Astrocyte (in vitro differentiated cells and primary cell): ENCODE measurements at places on chromosomes 1 and 21. TPM values are rescaled to one million over a fixed set of nuclear protein-coding genes. Genes with fewer than 3 reads are reported as not detected.
A peak's percentile ranks its signal among the peaks of the same experiment; 100 is the strongest.

- no peak for DNase-seq
These were observed 114.4 kb upstream of the TNR start for GRCh38 chr1:175857756-175858155.

DNA sequence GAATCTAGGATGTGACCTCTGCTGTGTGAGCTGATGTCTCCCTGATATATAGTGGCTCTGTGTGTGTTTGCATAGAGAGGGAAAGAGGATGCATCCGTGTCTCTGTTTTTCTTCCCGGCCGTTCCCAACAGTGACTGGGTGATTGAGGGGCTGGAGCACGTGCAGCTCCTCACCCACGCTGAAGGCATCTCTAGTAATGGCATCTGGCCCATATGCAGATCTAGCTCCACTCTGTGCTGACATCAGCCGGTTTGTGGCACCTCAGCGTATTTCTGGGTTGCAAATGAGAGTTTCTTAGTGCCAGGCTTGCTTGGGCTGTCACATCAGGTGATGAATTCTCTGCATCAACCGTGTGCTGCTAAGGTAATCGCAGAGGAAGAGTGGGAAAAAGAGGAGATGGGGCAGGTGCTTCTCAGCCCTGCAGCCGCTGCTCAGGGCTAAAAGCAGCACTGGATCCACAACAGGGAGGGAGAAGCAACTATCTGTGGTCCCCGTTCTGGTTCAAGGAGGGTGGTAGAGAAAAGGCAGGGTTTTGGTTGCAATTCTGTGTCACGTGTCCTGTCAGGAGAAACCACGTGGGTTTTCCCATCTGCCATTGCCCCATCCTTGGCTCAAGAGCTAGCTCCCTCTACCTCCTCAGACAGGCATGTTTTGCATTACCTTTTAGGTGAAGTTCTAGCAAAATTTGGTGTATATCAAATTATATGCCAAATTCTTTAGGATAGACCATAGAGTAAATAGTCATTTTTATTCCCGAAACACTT lies 282.9 kb downstream of the PBX1 start:
- DNase-seq, result no peak

DNA sequence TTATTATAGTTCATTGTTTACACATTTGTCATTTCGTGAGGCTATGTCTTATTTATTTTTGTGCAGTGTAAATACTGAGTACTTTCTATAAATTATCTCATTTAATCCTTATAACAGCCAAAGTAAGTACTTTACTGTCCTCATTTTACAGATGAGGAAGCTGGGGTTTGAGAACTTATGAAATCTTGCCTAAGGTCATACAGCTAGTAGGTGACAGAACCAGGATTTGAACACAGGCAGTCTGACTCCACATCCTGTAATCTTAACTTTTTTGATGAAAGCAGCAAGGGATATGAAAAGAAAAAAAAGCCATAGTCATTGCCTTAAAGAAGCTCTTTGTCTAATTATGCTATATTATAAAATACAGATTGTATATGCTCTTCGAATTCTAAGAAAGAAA lies 107.1 kb upstream of the BMP8A start:
- no peak for DNase-seq

DNA sequence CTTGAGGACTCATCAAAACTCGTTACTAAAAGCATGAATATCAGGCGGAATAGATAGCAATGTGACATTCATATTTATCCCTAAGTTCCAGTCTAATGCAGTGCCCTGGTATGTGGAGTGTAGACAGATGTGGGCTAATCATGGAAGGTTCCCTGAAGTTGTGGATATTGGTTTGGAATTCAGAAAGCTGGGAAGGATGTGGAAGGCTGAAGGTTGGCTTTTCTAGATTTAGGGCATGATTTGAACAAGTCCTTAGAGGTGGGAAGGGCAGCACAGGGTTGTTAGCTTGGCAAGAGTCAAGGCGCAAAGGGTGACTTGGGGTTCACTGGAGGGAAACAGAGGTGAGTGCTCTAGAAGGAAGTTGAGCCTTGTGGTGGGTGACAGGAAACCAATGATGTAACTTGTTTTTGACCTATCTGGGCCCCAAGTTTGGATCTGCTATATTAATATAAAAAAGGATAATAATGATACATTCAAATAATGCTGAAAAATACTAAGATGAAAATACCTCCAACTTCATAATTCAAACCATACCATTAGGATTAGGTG lies 21.9 kb downstream of the LGALS8 start:
- DNase-seq, result no peak

- DNase-seq, result no peak
These were observed 81.6 kb upstream of the CD55 start for GRCh38 chr1:207239874-207240273.

DNA sequence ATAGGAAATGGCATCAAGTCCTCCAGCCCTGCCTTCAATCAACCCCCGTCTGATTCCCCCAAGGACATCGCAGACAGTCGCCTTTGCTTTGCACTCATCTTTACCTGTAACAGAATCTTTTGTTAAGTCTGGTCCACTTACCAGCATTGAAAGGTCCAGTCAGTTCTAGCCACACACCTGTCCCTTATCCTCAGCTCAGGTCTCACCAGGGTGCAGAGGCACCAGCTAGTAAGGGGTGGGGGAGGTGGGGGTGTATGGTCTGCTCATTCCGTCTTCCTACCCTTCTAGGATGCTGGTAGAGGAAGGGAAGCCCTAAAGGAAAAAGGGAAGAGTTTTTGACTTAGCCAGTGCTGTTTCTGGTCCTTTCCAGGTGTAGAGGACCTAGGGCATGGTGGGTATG lies 427.7 kb downstream of the MATN1 start:
- DNase-seq, result no peak

DNA sequence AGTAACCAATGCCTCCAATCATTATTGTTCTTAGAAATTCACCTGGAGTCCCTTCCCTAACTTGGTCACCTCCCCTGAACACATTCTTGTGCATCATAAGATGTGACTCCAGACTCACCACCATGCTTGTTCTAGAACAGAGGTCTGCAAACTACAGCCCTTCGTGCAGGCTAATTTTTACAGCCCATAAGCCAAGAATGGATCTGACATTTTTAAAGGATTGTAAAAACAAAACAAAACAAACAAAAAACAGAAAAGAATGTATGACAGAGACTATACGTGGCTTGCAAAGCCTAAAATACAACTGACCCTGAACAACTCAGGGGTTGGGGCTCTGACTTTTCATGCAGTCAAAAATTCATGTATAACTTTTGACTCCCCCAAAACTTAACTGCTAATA lies 6.2 kb upstream of the HIVEP3 start:
- DNase-seq, result no peak

- no peak for DNase-seq
These were observed 497.8 kb downstream of the TTLL7 start for GRCh38 chr1:83500987-83501591.

DNA sequence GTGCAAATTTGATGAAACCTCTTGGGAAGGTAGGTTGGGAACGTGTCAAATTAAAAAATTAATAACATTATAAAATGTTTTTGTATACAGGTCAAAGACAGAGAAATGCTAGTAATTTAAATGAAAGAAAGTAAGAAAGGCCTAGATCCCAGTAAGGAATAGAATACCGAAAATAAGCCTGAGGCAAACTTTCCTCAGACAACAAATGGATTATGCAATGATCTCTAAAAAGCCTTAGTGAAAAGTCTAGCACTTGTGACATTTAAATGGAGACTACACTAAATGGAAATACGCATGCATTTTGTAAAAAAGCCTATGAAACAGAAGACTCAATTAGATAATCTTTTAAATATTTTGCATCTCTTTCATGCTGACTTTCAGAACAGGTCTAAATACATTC lies 138.5 kb upstream of the ZNHIT6 start:
- no peak for DNase-seq

DNA sequence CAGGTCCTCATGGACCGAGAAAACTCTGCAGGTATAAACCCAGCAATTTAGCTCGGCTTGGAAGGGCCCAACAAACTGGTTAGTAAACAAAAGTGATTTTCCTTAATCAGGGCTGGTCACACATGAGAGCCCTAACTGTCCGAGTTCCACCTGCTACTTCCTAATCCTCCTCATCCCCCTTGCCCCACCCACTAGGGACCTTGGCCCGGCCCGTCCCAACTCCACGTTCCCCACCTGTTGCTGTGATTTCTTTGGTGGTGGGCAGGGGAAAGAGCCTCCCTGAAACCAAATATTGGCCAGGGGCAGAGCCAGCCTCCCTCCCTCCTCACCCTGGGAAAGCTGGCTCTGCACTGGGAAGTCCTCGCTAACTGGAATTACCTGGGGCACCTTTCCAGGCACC lies 304.2 kb upstream of the PROX1 start:
- no peak for DNase-seq

DNA sequence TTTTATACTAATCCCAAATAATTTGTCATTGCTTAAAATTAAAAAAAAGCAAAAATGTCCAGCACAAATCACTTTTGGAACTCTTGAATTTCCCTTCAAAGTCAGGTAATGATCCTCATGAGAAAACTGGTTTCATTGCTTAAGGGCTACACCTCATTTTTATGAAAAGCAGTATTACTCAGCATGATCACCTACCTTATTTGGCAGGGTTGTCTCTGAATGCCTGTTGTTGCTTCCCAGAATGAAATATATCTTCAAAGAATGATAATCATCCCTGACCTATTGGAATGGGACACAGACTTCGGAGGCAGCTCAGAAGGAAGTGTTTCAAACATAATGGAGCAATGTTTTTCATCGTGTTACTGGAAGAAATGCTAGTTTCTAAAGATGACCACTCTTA lies 29.7 kb downstream of the C1orf21 start:
- DNase-seq, result no peak

DNA sequence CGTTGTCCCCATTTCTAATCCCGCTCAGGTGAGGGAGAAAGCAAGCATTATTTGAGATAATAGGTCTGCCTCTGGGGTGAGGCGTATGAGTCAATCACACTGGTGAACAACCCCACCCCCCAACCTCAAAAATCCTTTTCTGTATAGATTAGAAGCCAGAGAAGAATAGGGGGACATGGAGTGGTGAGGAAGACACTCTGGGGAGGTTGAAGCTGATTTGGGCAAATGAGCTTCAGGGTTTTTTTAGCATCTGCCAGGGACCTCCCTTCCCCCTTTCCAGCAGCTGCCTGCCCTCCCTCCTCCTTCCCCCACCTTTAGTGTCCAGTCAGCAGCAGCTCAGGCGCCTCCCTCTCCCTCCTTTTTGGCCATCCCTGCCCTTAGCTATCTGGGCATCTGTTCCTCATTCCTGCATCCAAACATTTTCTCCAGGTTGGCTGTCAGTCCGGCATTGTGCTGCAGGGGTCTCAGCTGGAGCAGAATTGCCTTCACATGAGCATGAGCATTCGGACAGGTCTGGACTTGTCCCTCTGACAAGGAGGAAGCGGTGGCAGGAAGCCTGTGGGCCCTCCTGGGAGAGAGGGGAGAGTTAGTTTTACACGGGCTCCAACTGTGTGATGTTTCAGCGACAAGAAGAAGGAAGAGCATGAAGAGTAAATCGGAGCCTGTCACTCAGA lies 30.8 kb upstream of the PTGFRN start:
- peak; percentile 75 for DNase-seq

- DNase-seq, result peak; percentile 26
These were observed 51.2 kb upstream of the SYNC start for GRCh38 chr1:32753532-32754316.

- no peak for DNase-seq
These were observed 61.4 kb downstream of the SCCPDH start for GRCh38 chr1:246785494-246786111.

GRCh38 chr1:119729044-119729443 lies 17.3 kb downstream of the PHGDH start:
- DNase-seq, result no peak

DNA sequence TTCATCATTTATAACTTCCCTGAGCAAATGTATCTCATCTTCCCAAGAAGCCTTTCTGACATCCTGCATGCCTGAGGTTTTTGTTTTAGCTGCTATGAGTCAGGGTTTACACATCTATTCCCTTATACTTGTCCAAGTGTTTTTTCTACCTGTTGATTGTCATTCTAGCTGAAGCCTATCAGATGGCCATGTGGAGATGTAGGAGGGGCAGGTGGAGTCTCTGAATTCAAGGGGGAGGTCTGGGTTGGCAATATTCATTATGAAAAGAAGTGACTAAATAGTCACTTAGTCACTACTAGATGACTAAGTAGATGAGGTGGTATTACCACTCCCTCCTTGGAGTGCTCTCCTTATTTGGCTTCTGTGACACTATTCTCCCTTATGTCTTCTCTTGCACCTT lies 52.4 kb downstream of the XCL1 start:
- DNase-seq, result peak; percentile 97

DNA sequence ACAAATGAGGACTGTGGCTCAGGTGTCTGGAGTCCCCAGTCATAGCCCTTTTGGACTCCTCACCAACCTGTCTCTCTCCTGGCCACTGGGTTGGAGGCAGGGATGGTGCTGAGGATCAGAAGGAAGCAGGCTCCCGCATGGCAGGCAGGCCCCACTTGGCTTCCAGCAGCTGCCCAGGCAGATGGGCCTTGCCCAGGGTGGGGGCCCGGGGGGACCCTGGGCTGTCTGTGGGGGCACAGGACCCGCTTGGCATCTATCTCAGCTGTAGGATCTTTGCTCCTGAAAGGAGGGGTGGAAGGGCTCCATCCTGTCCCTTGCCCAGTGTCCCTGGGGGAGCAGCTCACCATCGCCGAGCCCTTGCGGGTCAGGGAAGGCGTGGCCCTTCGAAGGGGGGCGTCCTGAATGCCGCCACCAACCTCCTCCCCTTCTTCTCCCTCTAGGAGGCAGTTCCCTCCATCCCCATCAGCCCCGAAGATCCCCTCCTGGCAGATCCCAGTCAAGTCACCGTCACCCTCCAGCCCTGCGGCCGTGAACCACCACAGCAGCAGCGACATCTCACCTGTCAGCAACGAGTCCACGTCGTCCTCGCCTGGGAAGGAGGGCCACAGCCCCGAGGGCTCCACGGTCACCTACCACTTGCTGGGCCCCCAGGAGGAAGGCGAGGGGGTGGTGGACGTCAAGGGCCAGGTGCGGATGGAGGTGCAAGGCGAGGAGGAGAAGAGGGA lies 154.5 kb downstream of the PEX14 start:
- DNase-seq, result no peak

GRCh38 chr1:9249534-9250410 lies 15.2 kb downstream of the H6PD start:
- DNase-seq, result no peak

DNA sequence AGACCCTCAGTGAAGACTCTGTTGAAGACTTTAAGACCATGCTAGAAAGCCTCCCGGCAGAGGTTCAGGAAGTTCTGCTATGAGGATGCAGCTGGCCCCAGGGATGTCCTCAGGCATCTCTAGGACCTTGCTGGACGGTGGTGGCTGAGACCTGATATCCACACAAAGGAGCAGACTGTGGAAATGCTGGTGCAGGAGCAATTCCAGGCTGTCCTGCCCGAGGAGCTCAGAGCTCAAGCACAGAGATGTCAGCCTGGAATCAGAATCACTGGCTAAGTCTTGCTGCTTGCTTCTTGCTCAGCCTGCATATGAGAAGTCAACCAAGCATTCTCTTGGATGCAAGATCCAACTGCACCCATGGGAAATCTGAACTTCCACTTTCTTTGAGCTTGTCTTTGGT lies 22.0 kb upstream of the CDC42 start:
- DNase-seq, result no peak

GRCh38 chr1:67732750-67733151 lies 47.8 kb downstream of the GADD45A start:
- no peak for DNase-seq

Gene ZSCAN20
- 5.2 and 6.9 TPM in 2 replicates for total RNA-seq

Gene LRRIQ3
- total RNA-seq, result 0.19 and 0.52 TPM in 2 replicates

Gene CCDC27
- not detected in 2 replicates for total RNA-seq

Gene ANGPTL7
- total RNA-seq, result 0.70 and 0.86 TPM in 2 replicates
